Endothelial cell of umbilical vein (primary cell): ENCODE measurements at places on chromosomes 5 and 9.

GRCh38 chr9:93132946-93133680 lies 938 bp downstream of the NINJ1 start:
- peak; percentile 57 for DNase-seq

GRCh38 chr9:4080921-4081895 lies 218.7 kb downstream of the GLIS3 start:
- no peak for DNase-seq

DNA sequence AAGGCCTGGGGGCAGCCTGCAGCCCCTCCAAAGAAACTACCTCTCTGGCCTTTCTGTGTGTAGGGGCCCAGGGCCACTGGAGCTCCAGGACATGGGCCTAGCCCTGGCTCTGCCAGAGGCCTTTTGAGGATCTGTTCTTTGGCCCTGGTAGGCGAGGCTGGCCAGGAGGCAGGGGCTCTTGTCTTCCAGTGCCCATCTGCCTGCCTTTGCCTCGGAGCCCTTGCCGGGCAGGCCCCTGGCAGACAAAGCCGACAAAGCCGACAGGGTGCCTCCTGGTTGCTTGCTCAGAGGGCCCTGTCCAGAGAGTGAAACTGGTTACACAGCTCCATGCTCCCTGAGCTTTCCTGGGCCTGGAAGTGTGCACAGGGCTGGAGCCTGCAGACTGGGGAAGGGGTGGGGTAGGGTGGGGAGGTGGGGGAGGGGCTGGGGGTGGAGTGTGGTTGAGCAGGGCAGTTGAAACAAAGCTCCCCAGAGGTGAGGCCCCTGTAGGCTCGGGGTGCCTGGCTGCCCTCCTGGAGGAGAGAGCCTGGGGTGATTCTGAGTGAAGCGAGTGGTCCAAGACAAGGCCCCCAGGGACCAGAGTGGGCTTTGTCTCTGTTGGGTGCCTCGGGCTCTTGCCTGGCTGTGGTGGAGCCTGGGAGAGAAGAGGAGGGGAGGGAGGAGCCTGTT lies 29.3 kb downstream of the PTPA start:
- peak; percentile 16 for DNase-seq

- DNase-seq, result peak; percentile 40
Observed at GRCh38 chr9:110255034-110255462, 1.3 kb downstream of the TXN start.

DNA sequence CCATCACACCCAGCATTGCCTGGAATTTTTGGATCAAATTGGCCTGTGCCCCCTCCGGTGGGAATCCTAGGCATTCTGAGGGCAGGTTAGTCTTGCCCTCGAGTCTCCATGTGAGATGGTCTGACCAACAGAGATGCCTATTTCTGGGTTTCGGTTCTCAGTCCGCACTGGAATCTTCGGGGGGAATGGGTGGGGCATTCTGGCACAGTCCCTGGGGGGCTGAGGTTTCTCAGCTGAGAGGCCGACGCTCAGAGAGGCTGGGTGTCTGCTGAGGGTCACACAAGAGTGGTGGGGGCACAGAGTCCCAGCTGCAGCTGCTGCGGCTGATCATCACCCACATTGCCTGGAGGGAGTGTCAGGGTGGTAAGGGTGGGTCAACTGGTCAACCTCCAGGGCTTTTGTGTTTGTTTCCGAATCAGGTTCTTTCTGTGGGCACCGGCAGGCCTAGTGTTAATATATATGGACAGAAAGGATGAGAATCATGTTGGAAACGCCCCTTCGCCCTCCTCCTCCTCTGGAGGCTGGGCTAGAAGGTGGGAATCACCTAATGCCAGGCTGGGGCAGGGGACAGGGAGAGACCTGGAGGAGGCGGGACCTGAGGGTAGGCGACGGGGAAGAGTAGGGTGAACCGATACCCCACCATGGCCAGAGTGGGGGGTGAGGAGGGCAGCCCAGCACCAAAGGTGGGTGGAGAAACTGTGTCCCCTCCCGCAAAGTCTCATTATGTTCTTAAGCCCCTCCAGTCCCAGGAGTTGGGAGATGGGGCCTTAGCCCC lies 149.5 kb upstream of the PHYKPL start:
- DNase-seq, result no peak

GRCh38 chr9:137030538-137031527 lies 1.1 kb downstream of the FUT7 start:
- DNase-seq, result no peak

GRCh38 chr5:132456296-132456986 lies 34.1 kb downstream of the IRF1 start:
- DNase-seq, result peak; percentile 78

DNA sequence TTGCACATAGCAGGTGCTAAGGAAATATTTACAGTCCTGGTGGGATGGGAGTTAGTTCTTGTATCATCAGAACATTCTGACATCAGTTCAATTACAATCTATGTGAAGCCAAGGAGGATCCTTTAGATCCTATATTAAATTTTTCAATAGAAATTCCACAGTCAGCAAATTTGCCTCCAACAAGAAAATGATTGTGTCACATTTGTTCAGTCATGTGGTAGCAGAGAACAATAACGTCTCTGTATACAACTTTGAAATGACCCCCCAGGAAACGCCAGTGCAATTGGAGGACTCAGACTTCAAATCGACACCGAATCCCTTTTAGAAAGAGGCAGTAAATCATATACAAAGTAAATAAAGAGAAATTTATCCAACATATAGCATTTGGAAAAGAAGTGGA lies 392.1 kb downstream of the DTWD2 start:
- DNase-seq, result no peak

GRCh38 chr5:97835112-97835511 lies 652.1 kb upstream of the RIOK2 start:
- no peak for DNase-seq

DNA sequence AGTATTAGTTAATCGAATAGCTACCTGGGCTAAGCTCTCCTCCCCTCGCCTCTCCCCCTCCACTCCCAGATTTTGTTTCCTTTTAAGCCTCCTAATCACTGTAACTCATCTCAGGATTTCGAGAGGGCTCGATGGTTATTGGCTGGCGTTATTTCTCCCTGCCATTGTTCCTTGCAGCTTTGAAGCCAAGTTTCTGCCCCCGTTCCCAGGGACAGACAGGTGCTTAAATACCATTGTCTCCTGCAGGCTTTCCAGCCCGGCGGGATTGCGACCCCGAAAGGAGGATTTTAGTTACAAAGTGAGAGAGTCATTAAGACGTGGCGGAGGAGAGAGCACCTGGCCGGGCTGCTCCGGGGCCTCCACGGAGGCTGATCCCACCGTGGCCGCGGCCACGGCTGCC lies 46.2 kb downstream of the ASS1 start:
- no peak for DNase-seq

GRCh38 chr5:134371834-134372340 lies 518 bp downstream of the UBE2B start:
- peak; percentile 55 for DNase-seq

DNA sequence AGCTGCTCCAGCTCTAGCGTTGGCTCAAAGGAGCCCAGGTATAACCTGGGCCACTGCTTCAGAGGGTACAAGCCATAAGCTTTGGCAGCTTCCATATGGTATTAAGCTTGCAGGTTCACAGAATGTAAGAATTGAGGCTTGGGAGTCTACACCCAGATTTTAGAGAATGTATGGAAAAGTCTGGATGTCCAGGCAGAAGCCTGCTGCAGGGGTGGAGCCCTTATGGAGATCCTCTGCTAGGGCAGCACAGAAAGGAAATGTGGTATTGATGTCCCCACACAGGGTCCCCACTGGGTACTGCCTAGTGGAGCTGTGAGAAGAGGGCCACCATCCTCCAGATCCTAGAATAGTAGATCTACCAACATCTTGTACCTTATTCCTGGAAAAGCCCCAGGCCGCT lies 626.9 kb downstream of the MAT2B start:
- no peak for DNase-seq

- DNase-seq, result no peak
Observed at GRCh38 chr5:110072651-110073050, 382.9 kb downstream of the MAN2A1 start.

- no peak for DNase-seq
Observed at GRCh38 chr5:170111088-170111785, 5.5 kb downstream of the FOXI1 start.

- no peak for DNase-seq
Observed at GRCh38 chr5:35819668-35820067, 37.0 kb upstream of the IL7R start.

GRCh38 chr5:113615708-113616107 lies 102.2 kb downstream of the YTHDC2 start:
- DNase-seq, result peak; percentile 49

DNA sequence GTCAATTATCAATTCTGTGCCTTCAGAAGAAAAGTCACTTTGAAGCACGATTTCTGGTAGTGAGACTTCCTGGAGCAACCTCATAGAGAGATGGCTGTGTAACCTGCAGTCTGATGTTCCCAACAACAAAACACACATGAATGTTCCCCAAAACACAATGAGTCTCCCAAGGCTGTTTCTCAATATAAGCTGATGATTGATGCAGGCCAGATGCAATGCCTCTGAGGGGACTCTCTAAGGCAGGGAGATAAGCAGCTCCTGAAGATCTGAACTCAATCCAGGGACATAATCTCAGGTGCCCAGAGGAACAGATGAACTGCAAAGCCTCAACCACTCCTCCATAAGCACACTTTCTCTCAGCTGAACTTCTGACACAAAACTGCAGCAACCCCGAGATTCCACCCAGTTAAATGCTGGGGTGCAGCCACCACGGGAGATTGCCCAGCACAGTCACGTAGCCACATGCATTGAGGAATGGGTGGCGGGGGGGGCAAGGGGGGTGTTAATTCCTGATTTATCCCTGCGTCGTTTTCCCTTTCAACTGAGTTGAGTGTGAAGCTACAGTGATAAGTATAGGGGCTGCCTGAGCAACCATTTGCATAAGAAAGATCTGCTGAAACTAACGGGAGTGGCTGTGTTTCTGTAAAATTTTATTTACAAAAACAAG lies 122.7 kb upstream of the RASEF start:
- no peak for DNase-seq

- DNase-seq, result no peak
Observed at GRCh38 chr9:3585606-3586005, 59.8 kb upstream of the RFX3 start.

GRCh38 chr5:122384739-122385235 lies 72.8 kb downstream of the SNCAIP start:
- no peak for DNase-seq

DNA sequence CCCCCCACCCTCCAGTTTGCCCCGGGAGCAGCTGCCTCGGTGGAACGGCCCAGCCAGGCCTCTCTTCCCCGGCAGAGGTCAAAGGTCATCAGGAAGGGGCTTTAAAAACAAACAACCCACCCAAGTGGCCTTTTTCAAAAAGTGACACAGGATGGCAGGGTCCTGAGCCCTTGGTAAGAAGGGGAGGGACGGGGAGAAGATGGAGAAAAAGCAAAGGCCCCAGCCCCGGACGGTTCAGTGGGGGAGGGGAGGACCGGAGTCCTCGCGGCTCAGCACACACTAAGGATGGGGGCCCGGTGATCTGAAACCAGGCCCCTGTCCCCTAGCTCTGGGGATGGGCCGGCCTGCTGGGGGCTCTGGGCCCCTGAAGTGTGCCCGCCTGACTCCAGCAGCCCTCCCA lies 1.1 kb downstream of the PRRX2 start:
- no peak for DNase-seq

DNA sequence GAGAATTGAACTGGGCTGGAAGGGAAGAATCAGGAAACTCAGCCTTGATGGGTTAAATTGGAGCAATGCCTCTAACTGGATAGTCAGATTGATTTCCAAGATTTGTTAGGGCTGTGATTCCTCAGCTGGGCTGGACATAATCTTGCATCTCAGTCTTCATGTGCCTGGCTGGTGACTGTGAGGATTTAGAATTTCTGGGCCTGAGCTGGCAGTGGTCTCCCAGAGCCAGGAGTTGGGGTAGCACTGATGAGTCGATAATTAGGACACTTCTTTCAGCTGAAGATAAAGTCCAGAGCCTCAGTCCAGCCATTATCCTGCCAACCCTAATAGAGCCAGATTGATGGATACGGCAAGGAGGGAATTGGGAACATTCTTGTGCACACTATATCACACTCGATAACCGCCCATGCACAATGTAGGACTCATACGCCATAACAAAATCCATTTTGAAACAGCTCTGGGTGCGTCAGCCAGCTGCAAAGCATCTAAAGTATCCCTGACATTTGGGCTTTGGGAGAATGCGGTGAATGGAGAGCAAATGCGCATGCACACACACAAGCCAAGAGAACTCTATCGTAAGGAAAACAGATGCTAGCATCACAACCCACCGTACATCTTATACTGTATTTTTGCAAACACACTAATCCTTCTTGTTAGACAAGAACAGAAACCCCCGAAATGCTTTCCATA lies 405.1 kb upstream of the KLF4 start:
- DNase-seq, result no peak

DNA sequence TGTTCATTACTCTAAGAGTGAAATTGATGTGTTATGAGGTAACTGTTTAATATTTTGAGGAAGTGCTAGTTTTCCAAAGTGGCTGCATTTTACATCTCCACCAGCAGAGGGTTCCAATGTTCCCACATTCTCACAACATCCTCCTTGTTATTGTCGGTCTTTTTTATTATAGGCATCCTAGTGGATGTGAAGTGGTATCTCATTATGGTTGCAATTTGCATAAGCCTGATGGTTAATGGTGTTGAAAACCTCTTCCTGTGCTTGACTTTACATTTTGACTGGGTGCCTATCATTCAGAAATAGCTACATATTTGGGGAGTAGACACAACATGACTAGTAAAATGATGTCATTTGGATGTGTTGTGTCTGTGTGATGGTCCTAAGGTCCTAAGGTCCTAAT lies 143.6 kb downstream of the MRPS30 start:
- peak; percentile 54 for DNase-seq

DNA sequence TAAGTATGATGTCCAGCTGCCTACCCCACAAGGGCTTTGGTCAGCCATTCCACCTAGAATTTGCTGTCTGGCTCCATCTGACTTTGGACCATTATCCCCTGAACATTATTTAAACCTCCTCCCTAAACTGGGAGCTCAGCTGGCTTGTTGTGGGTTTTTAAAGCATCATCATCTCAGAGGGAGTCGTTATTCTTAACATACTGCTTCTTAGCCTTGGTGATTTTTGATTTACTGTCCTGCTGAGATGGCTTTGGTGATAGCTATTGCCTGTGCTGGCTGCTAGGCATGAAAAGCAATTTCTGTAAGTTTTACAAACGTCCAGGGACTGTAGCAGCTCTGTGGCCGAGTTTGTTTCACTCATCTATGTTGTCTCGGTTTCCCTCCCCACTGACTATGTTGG lies 256.1 kb downstream of the NR3C1 start:
- DNase-seq, result no peak

DNA sequence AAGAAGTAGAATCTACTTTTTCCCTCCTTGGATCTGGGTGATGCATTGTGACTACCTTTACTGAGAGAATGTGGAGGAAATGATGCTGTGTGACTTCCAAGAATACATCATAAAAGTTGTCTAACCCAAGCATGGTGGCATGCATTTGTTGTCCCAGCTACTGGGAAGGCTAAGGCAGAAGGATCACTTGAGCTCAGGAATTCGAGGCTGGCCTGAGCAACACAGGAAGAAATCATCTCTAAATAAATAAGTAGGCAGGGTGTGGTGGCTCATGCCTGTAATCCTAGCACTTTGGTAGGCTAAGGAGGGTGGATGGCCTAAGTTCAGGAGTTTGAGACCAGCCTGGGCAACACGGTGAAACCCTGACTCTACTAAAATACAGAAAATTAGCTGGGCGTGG lies 143.2 kb upstream of the VLDLR start:
- DNase-seq, result peak; percentile 38
